ENCODE measurements at places on chromosomes 7 and 10. TPM values are rescaled to one million over a fixed set of nuclear protein-coding genes. Genes with fewer than 3 reads are reported as not detected.

The EPHB6 gene
- 24.2 TPM for total RNA-seq

The PRSS37 gene
- total RNA-seq: not detected

The OGA gene
- total RNA-seq: 156 TPM

The PSPH gene
- 7.9 TPM for total RNA-seq

The GARIN1A gene
- 0.45 TPM for total RNA-seq

The GARS1 gene
- total RNA-seq: 133 TPM

The GOLGA7B gene
- 13.9 TPM for total RNA-seq

The MLXIPL gene
- total RNA-seq: not detected

The RASA4B gene
- 14.1 TPM for total RNA-seq

The COL26A1 gene
- not detected for total RNA-seq

The IFIT1B gene
- total RNA-seq: not detected

The SLK gene
- 28.1 TPM for total RNA-seq

The CH25H gene
- total RNA-seq: not detected

The ARMH3 gene
- total RNA-seq: 24.0 TPM

The GHRHR gene
- total RNA-seq: not detected

The HABP2 gene
- total RNA-seq: not detected

The ATOH7 gene
- not detected for total RNA-seq

The NUDT13 gene
- total RNA-seq: 1.2 TPM

All from activated naive CD4-positive, alpha-beta T cell treated with anti-CD3 and anti-CD28 coated beads, Interleukin-2, amount 10 ng/mL, durations not matched to agents 5 hours and 36 hours (primary cell).